ENCODE measurements at places on chromosomes 7 and 10.

- DNase-seq: no peak
These were observed 16.2 kb upstream of the MRC1 start for GRCh38 chr10:17792991-17793390.

GRCh38 chr7:48292949-48293348 lies 121.7 kb downstream of the ABCA13 start:
- DNase-seq: no peak

GRCh38 chr7:71015252-71015900 lies 116.6 kb upstream of the GALNT17 start:
- no peak for DNase-seq

DNA sequence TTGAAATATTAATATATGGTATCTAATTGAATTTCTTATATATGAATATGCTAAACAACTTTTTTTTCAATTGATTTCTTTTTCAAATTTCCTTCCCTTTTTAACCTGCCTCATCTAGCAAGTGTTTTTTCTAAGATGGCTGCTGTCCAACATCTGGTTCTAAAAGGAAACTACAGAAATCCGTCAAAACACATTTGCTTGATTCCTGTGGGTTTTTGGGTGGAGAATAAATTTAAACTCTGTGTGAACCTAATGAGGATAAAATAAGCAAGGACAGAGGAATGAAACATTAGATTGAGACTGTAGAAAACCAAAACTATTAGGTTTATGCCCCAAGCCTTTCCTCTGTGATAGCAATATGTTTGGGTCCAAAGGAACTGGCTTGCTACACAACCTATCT lies 75.5 kb upstream of the STARD3NL start:
- DNase-seq: no peak

- DNase-seq: no peak
These were observed 34.5 kb upstream of the EBLN1 start for GRCh38 chr10:22252224-22252800.

- no peak for DNase-seq
These were observed 12.6 kb upstream of the CPVL start for GRCh38 chr7:29158795-29159423.
